HS-5 (cell line): ENCODE measurements at places on chromosomes 13 and 19.

- DNase-seq, result no peak
Observed at GRCh38 chr19:3061182-3062161, 823 bp downstream of the TLE5 start.

DNA sequence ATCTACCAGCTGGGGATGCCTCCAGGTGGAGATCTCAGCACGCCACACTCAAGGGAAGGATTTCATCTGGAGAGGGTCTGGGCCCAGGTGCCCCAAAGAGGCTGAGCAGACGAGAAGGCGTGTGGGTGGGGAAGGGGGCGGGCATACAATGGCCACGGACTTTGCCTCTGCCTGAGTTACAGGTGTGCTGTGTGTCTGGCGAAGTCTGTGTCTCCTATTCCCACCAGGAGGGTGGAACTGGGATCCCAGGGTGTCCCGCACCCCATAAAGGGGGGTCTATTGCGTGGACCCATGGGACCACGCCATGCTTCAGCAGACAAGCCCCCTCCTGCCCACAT lies 3.6 kb downstream of the TLE2 start:
- no peak for DNase-seq

DNA sequence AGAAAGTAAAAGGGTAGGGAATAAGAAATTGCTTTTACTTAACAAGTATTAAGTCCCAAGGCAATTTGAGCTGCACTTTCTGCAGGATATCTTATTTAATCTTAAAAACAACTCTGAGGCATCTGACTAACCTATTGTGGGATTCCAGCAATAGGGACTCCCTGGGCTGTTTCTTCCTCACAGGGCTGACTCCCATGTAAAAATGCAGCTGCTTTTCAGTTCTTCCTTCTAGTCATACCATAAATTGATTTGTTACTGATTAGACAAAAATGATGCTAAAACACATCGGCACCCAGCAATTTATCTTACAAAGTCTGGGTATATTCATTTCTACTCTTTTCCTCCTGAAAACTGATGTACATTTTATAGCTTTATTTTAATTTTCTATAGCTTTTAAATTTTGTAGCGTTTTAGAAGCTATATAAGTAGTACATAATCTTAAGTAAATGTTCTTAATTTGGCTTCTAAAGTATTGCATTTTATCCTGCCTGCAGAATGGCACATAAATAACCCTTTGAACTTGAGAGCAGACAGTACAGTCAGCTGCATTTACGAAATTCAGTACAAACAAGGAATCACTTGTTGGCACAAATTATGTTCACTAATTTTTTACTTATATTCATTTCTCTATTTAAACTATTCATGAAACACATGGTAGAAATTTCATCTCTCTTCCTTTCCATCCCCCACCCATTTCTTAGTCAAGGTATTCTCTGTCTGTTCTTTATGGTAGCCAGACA lies 102.4 kb upstream of the FRY start:
- no peak for DNase-seq

DNA sequence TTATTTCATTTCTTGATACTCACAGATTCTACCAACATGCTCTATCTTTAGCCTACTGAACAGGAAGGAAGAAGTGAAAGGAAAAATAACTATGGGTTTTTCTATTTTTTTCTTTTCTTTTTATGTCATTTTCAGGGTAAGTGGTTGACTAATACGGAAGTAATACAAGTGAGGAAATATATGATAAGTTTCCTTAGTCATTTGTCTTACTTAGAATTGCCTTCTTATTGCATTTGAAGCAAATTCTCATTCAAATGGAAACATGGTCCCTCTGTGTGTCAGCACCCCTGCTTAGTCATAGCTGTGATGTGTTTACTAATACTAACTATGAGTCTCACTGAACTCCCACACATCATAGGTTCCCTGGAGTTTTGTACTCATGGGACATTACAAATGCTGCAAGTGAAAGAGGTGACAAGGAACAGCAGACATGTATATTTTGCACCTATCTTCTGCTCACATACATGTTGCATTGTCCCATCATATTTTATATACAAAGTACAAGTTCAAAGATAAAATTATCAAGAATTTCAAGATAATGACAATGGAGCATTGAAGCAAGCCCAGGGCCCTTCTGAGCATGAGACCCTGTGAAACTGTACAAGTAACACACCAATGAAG lies 60.1 kb downstream of the DCT start:
- peak; percentile 54 for DNase-seq

GRCh38 chr19:18160971-18161635 lies 8.1 kb downstream of the PIK3R2 start:
- no peak for DNase-seq

GRCh38 chr13:50106559-50106958 lies 91.3 kb downstream of the KCNRG start:
- no peak for DNase-seq

- DNase-seq, result no peak
Observed at GRCh38 chr19:2176337-2176994, 12.7 kb downstream of the DOT1L start.

- DNase-seq, result no peak
Observed at GRCh38 chr13:91661692-91662490, 263.5 kb downstream of the GPC5 start.

DNA sequence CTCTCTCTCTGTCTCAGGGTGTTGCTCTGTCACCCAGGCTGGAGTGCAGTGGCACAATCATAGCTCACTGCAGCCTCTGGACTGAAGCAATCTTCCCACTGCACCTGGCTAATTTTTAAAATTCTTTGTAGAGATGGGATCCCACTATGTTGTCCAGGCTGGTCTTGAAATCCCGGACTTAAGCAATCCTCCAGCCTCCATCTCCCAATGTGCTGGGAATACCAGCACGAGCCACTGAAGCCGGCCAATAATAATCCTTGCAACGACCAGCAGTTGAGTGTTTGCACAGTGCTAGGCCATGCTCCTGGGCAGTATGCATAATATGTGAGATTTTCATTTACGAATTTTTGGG lies 640 bp upstream of the EPOR start:
- no peak for DNase-seq

DNA sequence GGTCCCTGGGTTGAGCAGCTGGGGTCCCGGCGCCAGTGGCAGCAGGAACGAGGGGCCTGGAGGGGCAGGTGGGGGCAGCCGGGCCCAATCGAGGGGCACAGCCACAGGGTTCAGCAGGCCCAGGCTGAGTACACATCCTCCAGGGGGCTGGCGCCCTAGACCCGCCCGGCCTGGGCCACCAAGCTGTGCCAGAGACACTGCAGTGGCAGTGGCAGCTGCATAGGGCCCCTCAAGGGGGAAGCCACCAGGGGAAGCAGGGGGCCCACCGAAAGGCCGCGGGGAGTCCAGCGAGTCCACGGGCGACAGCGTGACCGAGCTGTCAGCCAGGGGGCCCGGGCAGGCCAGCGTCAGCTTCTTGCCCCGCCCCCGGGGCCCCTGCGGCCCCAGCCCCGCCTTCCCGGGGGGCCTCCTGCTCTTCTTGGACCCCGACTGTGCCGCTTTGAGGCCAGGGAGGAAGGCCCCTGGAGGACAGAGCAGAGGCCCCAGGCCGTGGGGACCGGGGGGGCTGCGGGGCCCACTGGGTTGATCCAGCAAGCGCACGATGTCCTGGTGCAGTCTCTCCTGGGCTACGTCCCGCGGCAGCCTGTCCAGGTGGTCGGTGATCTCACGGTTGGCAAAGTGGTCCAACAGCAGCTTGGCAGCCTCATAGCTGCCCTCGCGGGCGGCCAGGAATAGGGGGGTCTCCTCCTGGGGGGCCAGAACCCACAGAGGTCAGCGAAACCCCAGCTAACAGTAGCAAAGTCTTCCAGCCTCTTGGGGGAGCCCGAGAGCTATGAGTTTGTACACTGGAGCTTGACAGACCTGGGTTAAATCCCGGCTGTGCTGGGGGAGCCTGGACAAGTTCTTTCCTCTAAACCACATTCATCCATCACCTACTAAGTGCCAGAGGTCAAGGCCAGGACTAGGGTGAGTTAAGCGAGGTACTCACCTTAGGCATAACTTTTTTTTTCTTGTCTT lies 39.5 kb downstream of the NOTCH3 start:
- DNase-seq, result no peak

GRCh38 chr19:45336696-45337251 lies 3.8 kb upstream of the KLC3 start:
- no peak for DNase-seq

DNA sequence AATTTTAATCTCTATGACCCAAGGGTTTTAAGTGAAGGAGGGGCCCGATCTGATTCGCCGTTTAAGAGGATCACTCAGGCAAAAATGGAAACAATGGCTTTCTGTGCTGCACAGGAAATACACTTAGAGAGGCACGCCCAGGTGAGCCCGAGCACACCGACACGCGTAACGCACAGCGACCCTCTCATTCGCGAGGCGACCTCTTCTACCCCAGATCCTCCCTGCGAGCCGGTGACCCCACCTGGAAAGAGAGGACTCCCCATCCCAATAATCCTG lies 216 bp downstream of the SH2D3A start:
- DNase-seq, result no peak

DNA sequence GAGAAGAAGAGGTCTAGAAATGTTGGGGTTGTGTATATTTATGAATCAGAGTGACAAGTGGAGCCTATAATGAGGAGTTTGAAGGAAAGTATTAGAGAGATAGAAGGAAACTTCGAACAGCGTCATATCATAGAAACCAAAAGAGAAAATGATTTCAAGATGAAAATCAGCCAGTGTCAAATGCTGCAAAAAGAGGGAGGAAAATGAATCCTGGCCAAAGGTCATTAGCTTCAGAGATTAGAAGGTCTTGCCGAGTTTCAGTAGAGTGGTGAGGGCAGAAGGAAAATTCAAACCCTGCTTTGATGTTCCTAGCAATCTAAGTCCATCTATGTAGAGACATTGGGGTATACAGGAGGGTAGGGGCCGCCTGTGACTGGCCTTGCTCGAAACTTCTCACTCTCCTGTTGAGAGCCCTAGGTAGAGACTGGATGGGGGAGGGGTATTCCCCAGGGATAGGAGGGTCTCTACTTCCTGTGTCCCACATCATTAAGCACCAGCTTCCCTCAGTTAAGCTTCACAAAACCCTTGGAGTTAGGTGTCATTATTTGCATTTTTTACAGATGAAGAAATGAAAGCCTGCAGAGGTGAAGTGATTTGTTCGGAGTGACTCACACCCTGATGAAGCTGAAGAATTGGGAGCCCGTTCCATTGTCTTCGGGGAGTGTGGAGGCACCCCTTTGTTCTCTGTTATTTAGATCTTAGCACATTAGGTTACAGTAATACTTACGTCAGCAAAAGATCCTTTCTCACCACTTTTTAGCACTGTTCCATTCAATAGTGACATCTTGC lies 62.8 kb downstream of the FGF9 start:
- DNase-seq, result no peak

DNA sequence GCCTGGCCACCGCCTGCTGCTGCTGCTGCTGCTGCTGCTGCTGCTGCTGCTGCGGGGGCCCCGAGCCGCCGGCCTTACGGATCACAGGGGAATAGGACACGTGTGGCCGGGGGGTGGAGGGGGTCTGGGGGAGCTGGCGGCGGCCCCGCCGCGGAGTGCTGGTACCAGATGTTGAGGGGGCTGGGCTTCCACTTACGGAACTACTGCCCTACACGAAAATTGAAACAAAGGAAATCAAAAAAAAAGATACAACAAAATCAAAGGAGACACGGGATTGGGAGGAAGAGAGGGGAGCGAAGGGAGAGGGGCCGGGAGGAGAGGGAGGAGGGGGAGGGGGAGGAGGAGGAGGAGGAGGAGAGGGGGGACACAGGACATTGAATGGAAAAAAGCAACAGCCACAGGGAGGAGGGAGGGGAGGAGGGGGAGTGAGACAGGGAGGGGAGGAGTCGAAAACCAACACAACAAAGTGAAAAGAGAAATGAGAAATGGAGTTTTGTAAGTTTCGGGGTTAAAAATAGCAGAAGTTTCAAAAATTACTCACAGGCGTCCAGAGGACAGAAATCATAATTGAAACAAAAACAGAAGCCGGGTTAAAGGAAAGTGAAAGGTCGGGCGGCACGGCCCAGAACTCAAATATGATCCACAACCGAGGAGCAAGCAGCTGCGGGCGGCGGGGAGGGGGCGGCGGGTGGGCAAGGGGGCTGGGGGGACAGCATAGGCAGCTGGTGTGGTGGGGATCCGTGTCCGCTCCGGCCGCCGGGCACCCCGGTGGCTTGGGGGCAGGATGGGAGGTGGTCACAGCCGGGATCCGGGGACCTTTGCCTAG lies 57.8 kb downstream of the IER2 start:
- DNase-seq, result peak; percentile 25

- no peak for DNase-seq
Observed at GRCh38 chr13:98348466-98349200, 171.6 kb upstream of the RNF113B start.

GRCh38 chr19:3908266-3909054 lies 24.4 kb upstream of the NMRK2 start:
- DNase-seq, result no peak
